ENCODE measurements at places on chromosomes 11 and 22. TPM values are rescaled to one million over a fixed set of nuclear protein-coding genes. Genes with fewer than 3 reads are reported as not detected.

GRCh38 chr11:108938604-108939003, 273.7 kb downstream of the DDX10 start:
- H3K4me1 ChIP-seq = peaks cover under 1% of the 10 kb centered on the region
- peaks cover 6% of the 10 kb centered on the region for H3K36me3 ChIP-seq
- H3K27me3 ChIP-seq = no peaks in the 10 kb centered on the region
- no peak overlapping the region for H3K27ac ChIP-seq
- H3K4me3 ChIP-seq = no peak overlapping the region

GRCh38 chr11:42253156-42253555, 793.7 kb upstream of the LRRC4C start:
- no peaks in the 10 kb centered on the region for H3K27me3 ChIP-seq
- no peaks in the 10 kb centered on the region for H3K36me3 ChIP-seq
- no peak overlapping the region for H3K27ac ChIP-seq
- no peaks in the 10 kb centered on the region for H3K4me1 ChIP-seq
- no peak for DNase-seq
- H3K4me3 ChIP-seq = no peak overlapping the region

DNA sequence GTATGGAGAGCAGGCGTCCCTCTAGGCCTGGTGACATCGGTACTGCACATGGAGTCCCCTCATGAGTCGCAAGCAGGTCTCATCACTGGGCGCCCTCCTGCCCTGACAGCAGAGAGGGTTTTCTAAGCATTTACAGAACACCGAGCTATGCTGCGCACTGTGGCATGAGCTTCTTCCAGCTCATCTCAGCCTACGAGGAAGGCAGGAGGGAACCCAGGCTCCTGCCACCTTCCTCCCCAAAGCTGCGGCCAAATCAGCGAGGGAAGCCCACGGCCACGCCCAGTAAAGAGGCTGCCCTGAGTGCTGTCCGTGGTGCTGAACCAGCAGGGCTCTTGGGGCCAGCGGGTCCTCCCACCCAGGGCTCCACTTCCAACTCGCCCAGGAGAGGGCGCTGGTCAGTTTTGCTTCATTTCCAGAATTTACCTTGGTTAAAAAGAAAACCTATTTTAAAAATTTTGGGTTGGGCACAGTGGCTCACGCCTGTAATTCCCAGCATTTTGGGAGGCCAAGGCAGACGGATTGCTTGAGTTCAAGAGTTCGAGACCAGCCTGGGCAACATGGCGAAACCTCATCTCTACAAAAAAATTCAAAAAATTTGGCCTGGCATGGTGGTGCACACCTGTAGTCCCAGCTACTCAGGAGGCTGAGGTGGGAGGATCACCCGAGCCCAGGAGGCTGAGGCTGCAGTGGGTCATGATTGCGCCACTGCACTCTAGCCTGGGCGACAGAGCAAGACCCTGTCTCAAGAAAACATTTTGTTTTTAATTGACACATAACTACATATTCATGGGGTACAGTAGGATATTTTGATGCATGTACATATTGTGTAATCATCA, 34.2 kb downstream of the PHF21B start:
- no peak for DNase-seq
- H3K4me3 ChIP-seq = no peak overlapping the region
- no peak overlapping the region for H3K27ac ChIP-seq
- H3K36me3 ChIP-seq = no peaks in the 10 kb centered on the region
- no peaks in the 10 kb centered on the region for H3K4me1 ChIP-seq
- peaks cover 35% of the 10 kb centered on the region for H3K27me3 ChIP-seq

FUT4 gene
- 2.6 TPM for total RNA-seq

GRCh38 chr11:11306855-11307254, 46.2 kb downstream of the CSNK2A3 start:
- no peak overlapping the region for H3K27ac ChIP-seq
- DNase-seq = no peak
- no peaks in the 10 kb centered on the region for H3K27me3 ChIP-seq
- H3K36me3 ChIP-seq = no peaks in the 10 kb centered on the region

- no peaks in the 10 kb centered on the region for H3K4me1 ChIP-seq
- no peak overlapping the region for H3K27ac ChIP-seq
- no peaks in the 10 kb centered on the region for H3K36me3 ChIP-seq
- H3K4me3 ChIP-seq = no peak overlapping the region
- DNase-seq = no peak
- no peaks in the 10 kb centered on the region for H3K27me3 ChIP-seq
Observed at GRCh38 chr11:84383576-84383975, 1097.4 kb upstream of the CCDC90B start.

- no peaks in the 10 kb centered on the region for H3K4me1 ChIP-seq
- no peaks in the 10 kb centered on the region for H3K27me3 ChIP-seq
- no peak for DNase-seq
- H3K36me3 ChIP-seq = no peaks in the 10 kb centered on the region
- H3K4me3 ChIP-seq = no peak overlapping the region
Observed at GRCh38 chr11:97905671-97906070, 1115.1 kb upstream of the CNTN5 start.

- no peaks in the 10 kb centered on the region for H3K27me3 ChIP-seq
- H3K4me3 ChIP-seq = peak overlapping the region; percentile 59
- no peaks in the 10 kb centered on the region for H3K36me3 ChIP-seq
- peak overlapping the region; percentile 86 for H3K27ac ChIP-seq
- H3K4me1 ChIP-seq = peaks cover 16% of the 10 kb centered on the region
Observed at GRCh38 chr22:36065462-36065774, 36.8 kb upstream of the RBFOX2 start.

DNA sequence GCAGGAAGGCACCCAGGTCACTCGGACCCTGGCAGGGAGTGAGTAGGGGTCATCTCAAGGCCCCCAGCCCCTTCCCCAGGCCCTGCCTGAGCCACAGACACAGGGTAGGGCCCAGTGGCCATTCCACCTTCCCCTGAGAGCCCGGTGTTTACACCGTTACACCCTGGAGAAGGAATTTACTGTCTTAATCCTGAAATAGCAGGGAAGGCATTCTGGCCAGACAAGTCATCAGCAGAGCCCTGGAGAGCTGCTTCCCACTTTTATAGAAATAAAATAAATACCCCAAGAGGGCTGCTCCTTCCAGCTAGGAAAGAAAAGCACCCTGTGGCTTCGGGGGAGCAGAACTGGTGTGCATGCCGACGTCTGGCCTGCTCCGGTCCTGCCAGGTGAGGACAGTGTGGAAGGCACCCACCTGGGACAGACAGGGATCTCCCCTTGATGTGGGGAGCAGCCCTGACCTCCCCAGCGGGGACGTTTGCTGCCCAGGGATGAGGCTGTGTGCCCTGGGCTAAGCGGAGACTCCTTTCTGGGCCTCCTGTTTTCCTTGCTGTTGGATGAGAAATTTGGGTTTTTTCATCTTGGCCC, 180.0 kb downstream of the MN1 start:
- H3K36me3 ChIP-seq = no peaks in the 10 kb centered on the region
- no peaks in the 10 kb centered on the region for H3K4me1 ChIP-seq
- peaks cover 7% of the 10 kb centered on the region for H3K27me3 ChIP-seq
- DNase-seq = no peak
- no peak overlapping the region for H3K4me3 ChIP-seq
- H3K27ac ChIP-seq = no peak overlapping the region

CYB5R2 gene
- 40.6 TPM for total RNA-seq

GRCh38 chr11:15185021-15185420, 70.3 kb downstream of the INSC start:
- no peaks in the 10 kb centered on the region for H3K4me1 ChIP-seq
- no peaks in the 10 kb centered on the region for H3K27me3 ChIP-seq
- no peak overlapping the region for H3K27ac ChIP-seq
- no peaks in the 10 kb centered on the region for H3K36me3 ChIP-seq

- H3K4me1 ChIP-seq = peaks cover 32% of the 10 kb centered on the region
- no peaks in the 10 kb centered on the region for H3K27me3 ChIP-seq
- H3K27ac ChIP-seq = no peak overlapping the region
- H3K36me3 ChIP-seq = no peaks in the 10 kb centered on the region
Observed at GRCh38 chr22:45438336-45438735, 24.8 kb downstream of the RIBC2 start.

GRCh38 chr11:121494355-121495099, 41.8 kb upstream of the SORL1-AS1 start:
- no peak for DNase-seq
- H3K4me1 ChIP-seq = peaks cover 4% of the 10 kb centered on the region
- no peak overlapping the region for H3K4me3 ChIP-seq
- no peak overlapping the region for H3K27ac ChIP-seq
- no peaks in the 10 kb centered on the region for H3K36me3 ChIP-seq

DNA sequence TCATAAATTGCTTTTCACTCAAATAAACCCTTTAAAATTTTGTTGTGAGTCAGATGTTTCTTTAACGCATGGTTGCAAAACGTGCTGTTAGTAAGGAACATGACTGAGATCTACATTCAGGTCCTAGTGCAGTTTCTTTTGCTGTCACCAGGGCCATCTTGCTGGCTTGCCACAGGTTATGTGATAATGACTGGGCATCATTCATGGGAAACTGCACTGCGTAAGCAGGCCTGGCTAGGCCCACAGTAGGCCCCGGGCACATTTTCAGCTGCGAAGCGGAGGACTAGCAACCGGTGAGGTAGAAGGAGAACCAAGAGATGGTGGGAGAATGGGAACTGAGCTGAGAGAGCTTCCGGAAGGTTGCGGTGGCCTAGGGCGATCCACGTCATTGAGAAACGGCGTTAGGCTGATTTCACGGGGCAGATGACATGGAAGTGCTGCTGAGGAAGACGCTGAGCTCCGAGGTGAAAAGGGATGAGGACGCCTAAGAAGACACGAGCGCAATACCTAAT, 3.2 kb upstream of the KLHDC7B start:
- DNase-seq = no peak
- no peak overlapping the region for H3K4me3 ChIP-seq
- no peaks in the 10 kb centered on the region for H3K36me3 ChIP-seq
- peaks cover 77% of the 10 kb centered on the region for H3K4me1 ChIP-seq
- H3K27ac ChIP-seq = peak overlapping the region; percentile 96

- peak; percentile 99 for DNase-seq
- H3K27me3 ChIP-seq = peaks cover 3% of the 10 kb centered on the region
- H3K4me3 ChIP-seq = peak overlapping the region; percentile 80
- peaks cover 52% of the 10 kb centered on the region for H3K4me1 ChIP-seq
Observed at GRCh38 chr11:67508486-67509121, 642 bp upstream of the CDK2AP2 start.

- peaks cover 38% of the 10 kb centered on the region for H3K4me1 ChIP-seq
- no peaks in the 10 kb centered on the region for H3K36me3 ChIP-seq
- DNase-seq = no peak
- H3K27me3 ChIP-seq = no peaks in the 10 kb centered on the region
Observed at GRCh38 chr11:12389676-12390657, 12.6 kb downstream of the PARVA start.

DNA sequence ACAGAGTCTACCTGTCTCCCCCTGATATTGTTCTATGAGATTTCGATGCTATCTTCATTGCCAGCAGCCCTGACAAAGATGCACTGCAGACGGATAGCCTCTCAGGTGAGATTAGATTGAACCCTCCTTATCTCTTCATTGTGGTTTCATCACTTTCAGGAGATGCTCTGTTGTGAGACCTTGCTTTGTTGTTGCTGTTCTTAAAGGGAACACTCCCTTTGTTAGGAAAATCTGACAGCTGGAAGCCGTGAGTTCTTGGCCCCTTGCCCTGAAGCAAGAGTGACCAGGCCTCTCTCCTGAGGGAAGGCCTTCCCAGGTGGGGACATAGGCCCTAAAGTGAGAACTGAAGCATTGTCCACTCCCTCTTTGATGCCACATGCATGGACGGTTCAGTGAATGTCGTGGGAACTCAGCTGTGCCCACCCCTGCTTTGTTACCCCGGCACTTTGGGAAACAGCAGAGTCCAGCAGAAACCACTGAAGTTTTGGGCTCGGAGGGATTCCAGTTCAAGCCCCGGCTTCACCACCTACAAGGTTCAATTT, 976.1 kb downstream of the TBC1D22A start:
- H3K36me3 ChIP-seq = no peaks in the 10 kb centered on the region
- no peak for DNase-seq
- no peaks in the 10 kb centered on the region for H3K4me1 ChIP-seq
- H3K27ac ChIP-seq = no peak overlapping the region
- H3K4me3 ChIP-seq = no peak overlapping the region

CCND1 gene
- total RNA-seq = 161 TPM

FGF4 gene
- total RNA-seq = not detected

INPP5J gene
- total RNA-seq = 0.26 TPM

DNA sequence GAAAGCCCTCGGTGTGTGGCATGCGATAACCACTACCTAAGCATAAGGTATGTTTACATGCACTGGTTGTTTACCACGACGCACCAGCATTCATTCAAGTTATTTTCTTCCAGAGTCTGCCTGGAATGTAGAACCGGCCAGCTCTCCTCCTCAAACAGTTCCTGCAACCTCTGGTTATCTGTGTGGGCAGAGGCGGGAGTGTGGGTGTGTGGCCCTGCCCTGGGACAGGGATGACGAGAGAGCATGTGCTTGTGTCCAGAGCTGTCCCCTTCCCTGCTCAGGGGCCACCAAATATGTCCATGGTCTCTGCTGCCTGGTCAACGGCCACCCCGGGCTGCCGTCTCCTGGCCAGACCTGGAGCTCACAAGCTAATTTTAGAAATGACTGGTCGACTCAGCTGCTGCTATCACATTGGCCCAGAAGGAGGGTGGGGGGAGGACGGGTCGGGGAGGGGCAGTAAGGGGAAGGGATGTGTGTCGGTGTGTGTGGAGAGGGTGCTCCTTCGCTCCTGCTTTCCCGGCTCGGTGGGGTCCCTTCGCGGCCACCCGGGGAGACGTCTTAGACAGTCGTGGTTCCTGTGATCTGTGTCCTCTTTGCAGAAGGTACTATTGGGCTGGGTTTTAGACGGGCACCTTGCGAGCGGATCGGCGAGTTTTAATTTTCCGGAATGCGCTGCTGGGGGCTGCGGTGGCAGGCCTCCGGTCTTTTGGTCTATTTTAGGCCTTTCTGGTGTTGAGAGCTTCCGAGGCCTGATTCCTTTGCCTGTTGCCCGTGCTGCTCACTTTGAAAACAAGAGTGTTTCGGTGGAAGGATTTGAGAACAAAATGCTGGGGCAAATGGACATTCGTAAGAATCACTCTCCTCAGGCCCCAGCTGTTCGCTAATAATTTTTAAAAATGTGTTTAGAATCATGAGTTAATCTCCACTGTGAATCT, at the start of gene MYO18B:
Gene MYO18B, plus strand, starts transcription at position 497 of the 935 bp plus-strand sequence. CDS start 18,905 bp downstream, outside the sequence.
- H3K4me1 ChIP-seq = no peaks in the 10 kb centered on the region
- H3K36me3 ChIP-seq = no peaks in the 10 kb centered on the region
- no peak within 1 kb of the TSS for H3K4me3 ChIP-seq
- H3K27ac ChIP-seq = no peak within 1 kb of the TSS
- H3K27me3 ChIP-seq = peaks cover 13% of the 10 kb centered on the region
- no peak for DNase-seq

DNA sequence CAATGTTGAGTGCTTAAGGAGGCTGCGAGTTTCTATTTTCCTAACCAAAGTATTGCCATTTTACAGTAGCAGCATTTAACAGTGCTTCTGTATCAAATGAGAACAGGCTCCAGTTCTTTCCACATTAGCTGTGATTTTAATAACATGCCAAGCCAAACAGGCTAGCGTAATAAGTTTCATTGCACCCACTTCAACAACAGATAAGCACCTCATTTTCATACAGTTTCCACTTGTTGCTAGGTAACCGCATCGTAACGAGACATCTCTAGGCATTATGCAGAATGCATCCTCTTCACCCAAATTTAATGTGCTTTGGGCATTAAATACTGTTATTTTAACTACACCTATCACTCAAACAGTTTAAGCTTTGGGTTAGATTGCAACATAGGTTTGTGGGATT, 79.0 kb downstream of the CADM1 start:
- H3K36me3 ChIP-seq = no peaks in the 10 kb centered on the region
- no peaks in the 10 kb centered on the region for H3K27me3 ChIP-seq
- DNase-seq = no peak
- H3K27ac ChIP-seq = no peak overlapping the region
- H3K4me1 ChIP-seq = peaks cover 15% of the 10 kb centered on the region

CDC45 gene
- total RNA-seq = 1.5 TPM

GRCh38 chr22:44020981-44021380, 3.1 kb upstream of the PARVB start:
- H3K4me3 ChIP-seq = no peak overlapping the region
- H3K27ac ChIP-seq = no peak overlapping the region
- H3K36me3 ChIP-seq = no peaks in the 10 kb centered on the region
- peaks cover 27% of the 10 kb centered on the region for H3K4me1 ChIP-seq
- DNase-seq = no peak
- H3K27me3 ChIP-seq = peaks cover 7% of the 10 kb centered on the region

Measured in suprapubic skin (tissue), 4 donors.